ENCODE measurements at places on chromosomes 4 and X.
A peak's percentile ranks its signal among the peaks of the same experiment; 100 is the strongest.

- no peak for DNase-seq
These were observed 84.7 kb downstream of the HPRT1 start for GRCh38 chrX:134544513-134545151.

DNA sequence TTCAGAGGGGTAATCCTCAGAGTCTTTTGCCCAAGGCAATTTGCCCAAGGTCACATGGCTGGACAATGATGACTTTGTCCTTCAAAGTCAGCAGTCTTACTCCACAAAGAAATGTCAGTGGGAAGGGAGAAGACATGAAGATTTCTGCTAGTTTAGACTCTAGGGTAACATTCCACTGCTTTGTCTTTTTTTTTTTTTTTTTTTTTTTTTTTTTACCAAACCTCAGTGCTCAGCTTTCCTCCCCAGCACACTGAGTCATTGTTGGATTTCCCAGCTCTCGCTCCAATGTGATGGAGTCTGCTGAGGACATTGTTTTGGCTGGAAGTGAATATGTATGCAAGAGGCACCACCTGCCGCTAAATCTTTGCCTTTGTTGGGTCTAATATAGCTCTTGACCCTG, 7.2 kb upstream of the C1QTNF7 start:
- no peak for DNase-seq

DNA sequence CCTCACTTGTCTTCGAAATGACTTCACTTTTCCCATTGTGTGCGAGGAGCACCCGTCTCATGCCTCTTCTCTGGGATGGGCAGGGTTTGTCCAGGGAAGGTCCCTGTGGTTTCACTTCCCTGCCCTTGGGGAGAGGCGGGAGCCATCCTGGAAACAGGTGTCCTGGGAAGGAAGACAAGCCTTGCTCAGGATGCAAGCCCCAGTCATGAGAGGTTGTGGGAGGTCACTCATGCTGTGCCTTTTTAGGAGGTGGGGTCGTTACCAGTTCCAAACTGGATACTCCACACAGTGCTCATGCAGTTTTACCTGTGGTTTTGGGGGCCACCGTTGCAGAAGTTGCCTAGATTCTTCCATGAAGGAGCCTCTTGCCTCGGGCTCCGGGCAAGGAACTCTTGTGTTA, 3.8 kb downstream of the RGS12 start:
- DNase-seq, result no peak

GRCh38 chrX:20974326-20974725, 399.9 kb upstream of the CNKSR2 start:
- no peak for DNase-seq

- DNase-seq, result no peak
These were observed 722.6 kb downstream of the ADGRL3 start for GRCh38 chr4:61922766-61923165.

- no peak for DNase-seq
These were observed 36.7 kb downstream of the LANCL3 start for GRCh38 chrX:37608156-37608555.

- no peak for DNase-seq
These were observed 233.4 kb upstream of the FAM47A start for GRCh38 chrX:34365471-34365870.

DNA sequence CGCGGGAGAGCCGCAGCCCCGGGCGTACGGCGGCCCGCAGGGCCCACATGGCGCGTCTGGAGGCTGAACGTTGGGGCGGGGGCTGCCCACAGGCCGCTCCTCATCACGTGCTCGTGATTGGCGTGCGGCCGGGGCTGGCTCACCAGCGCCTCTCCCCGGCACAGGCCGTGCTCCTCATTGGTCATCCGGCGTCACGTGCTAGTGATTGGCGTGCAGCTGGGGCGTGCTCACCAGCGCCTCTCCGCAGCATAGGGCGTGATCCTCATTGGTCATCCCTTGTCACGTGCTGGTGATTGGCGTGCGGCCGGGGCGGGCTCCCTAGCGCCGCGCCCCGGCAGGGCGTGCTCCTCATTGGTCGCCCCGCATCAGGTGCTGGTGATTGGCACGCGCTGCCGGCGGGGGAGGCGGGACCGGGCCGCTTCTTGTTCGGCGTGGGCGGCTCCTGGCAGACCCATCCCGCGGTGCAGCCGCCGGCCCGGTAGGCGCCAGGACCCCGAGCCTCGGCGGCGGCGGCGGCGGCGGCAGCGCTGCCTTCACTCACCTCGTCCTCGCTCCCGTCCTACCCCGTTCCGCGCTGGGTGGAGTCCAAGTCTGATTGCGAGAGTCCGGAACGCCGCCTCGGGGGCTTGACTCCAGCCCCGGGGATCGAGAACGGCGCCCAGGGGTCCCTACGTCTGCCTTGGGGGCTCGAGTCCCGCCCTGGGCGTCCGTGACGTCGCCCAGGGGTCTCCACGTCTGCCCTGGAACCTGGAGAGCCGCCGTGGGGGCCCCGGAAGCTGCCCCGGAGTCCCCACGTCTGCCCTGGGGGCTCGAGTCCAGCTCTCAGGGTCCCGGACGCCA, at the start of gene GTPBP6:
TSS of gene GTPBP6 (minus strand) at position 58 of the 840 bp plus-strand sequence. CDS start at position 49, 9 bp downstream.
- DNase-seq, result peak; percentile 95

- DNase-seq, result no peak
These were observed 1.4 kb downstream of the TMA16 start for GRCh38 chr4:163495900-163496299.

- DNase-seq, result no peak
These were observed 93.3 kb downstream of the RASGEF1B start for GRCh38 chr4:81378386-81378785.

DNA sequence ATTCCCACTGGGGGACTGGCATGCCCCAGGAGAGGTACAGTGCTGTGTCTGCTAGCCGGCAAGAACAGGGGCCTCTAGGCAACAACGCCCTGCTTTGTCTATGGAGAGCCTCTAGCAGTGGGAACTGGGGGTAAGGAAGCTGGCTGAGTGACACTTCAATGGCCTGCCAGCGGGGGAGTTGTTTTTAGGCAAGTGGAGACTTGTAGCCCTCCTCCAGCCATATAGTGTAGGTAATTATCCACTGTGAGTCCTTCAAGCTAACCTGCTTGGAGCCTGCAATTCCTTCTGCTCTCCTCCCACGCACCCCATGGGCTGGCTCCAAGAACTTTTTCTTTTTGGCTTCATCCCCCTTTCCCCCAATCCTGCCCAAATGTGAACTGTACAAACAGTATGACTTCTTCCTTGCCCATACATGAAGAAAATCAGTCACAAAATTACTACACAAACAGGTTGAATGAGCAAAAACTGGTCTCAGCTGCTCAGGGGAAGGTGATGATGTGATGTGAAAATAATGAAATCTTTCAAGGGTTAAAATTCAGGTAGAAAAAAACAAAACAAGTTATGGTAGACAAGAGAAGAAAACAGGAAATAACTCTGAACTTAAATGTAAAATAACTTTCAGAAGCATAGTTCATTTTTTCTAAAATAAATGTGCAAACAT, 33.1 kb downstream of the LEF1 start:
- DNase-seq, result no peak

DNA sequence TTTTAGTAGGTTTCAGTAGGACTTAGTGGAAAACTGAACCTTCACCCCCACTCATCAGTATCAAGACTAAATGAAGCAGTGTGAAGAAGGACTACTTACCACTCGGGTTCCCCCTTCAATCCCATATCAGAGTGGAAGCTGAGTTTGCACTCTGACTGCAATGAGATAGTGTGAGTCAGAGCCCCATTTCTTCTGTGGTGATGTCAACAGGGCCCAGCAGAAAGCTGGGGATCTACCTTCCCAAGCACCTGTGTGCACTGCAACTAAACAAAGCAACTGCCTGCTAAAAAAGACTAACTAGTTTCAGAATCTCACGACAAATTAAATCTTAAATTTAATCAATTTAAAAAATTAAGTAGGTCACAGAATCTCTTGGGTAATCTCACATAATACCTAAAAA, 1837.0 kb upstream of the PCDH7 start:
- no peak for DNase-seq

DNA sequence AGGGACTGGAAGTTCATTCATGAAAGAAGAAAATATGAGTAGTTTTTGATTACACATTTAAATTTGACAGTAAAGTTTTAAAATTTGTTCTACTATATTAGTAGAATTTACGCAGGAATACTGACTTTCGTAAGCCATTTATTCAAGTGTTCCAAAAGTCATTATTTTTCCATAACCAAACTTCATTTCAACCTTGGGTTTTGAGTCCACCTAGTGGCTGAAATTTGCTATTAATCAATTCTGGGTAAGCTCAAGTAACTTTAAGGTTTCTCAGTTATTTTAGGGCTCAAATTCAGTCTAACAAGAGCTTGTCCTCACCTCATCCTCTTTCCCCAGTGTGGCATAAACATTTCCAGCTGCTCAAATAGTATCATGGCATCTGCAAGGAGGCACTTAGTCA, 175.4 kb downstream of the SH3BGRL start:
- no peak for DNase-seq

DNA sequence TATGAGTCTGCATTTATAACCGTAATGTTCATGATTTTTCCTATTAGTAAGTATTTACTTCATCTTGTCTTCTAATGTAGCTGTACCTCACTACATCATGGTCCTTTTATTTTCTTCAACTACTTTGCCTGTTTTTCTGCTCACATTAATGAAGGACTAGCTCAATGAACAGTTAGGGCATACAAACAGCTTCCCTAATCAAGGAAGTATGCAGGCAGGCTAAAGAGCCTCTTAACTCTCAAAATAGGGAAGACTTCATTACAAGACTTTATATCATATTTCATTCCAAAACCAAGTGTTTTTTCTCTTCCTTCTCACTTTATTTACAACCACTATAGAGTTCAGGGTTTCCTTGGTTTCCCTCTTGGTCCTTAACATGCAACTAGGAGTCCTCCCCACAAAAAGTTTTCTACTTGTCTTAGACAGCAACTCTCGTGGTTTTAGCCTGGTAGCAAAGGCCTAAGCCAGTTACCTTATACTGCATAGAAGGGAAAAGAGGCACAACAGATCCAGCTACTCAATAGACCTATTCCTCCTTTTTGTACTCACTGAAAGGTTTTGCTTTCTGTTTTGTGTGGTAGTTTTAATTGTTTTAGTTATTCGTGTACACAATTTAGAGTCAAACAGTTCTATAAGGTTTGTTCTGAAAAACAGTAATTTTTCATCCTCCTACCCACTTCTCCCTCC, 40.8 kb downstream of the SMIM14 start:
- no peak for DNase-seq

GRCh38 chrX:8233091-8233490, 62.0 kb upstream of the VCX2 start:
- DNase-seq, result no peak

GRCh38 chr4:180189666-180190065, 2053.5 kb upstream of the TENM3 start:
- DNase-seq, result no peak

GRCh38 chrX:45140812-45141211, 59.9 kb downstream of the DIPK2B start:
- no peak for DNase-seq

GRCh38 chrX:141969706-141970105, 66.0 kb downstream of the MAGEC1 start:
- DNase-seq, result no peak

DNA sequence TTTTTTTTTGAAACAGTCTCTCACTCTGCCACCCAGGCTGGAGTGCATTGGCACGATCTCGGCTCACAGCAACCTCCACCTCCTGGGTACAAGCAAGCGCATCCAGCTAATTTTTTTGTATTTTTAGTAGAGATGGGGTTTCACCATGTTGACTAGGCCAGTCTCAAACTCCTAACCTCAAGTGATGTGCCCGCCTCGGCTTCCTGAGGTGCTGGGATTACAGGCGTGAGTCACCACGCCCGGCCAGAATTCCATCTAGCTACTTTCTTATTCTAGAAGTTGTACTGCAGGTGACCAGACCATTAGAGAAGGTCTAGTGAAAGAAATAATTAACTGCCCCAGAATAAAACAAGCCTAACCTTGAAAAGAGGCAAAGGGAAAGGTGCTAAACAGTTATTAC, 2.3 kb downstream of the LRBA start:
- peak; percentile 20 for DNase-seq

DNA sequence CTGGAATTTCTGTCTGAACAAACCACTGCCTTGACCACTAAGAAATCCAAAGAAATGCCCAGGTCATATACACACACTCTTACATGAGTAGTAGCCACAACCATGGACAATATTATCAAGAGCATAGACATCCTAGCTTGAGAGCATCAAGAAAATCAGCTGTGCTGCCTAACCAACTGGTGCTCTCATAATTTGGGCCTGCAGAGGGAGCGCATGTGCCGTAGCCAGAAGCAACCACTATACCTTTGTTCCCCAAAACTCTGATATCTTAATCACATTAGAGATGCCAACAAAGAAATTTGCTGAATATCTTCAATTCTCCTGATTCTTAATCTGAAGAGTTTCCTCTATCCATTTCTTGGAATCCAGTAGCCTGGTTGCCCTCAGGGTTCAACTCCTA, 163.6 kb downstream of the ZNF674 start:
- DNase-seq, result peak; percentile 17

DNA sequence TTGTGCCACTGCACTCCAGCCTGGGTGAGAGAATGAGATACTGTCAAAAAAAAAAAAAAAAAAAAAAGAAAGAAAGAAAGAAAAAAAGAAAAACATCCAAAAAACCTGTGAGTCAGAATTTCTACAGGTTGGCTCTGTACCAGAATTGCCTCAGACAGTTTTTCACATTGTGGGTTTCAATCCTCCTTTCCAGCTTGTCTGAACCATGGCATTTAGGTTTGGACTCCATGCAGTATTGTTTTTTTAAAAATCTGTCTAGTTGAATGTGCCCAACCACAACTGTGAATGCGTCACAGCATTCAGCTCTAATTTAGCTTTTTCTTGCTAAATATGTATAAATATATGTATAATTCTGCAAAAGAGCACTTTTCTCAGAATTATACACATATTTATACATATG, 31.4 kb upstream of the ARSH start:
- DNase-seq, result no peak

DNA sequence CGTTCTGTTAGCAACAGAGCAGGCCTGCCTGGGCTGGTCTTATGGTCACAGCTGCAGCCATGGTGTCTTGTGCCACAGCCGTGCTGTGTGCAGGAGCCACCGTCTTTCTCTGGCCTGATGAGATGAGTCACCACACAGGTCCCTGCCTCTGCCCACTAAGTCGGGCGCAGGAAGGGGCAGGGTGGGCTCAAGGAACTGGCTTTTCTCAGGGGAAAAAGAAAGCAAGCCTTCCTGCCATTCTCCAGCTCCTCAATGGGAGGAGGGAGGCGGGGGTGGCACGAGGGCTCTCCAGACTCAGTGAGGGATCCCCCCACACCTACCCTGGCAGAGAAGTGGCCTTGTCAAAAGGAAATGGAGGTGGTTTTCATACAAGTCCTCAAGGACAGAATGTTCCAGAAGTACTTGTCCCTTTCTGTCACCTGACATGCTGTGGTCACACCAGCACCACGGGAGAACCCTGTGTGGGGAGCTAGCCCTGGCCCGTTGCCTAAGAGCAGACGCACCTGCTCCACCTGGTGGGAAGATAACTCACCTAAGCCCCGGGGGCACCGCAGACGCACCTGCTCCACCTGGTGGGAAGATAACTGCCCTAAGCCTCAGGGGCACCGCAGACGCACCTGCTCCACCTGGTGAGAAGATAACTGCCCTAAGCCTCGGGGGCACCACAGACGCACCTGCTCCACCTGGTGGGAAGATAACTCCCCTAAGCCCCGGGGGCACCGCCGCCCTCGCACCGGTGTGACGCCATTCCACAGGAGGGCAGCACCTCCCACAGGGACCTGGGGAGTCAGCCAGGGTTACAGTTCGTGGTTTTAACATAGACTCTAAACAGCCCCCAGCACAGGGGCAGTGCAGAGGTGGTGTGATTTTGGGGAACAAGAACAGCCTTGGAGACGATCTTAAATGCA, 18.5 kb downstream of the UVSSA start:
- DNase-seq, result no peak
